ENCODE measurements at places on chromosomes 2 and 18. TPM values are rescaled to one million over a fixed set of nuclear protein-coding genes. Genes with fewer than 3 reads are reported as not detected.

The FKBP1B gene
- total RNA-seq: 0.71 TPM

DNA sequence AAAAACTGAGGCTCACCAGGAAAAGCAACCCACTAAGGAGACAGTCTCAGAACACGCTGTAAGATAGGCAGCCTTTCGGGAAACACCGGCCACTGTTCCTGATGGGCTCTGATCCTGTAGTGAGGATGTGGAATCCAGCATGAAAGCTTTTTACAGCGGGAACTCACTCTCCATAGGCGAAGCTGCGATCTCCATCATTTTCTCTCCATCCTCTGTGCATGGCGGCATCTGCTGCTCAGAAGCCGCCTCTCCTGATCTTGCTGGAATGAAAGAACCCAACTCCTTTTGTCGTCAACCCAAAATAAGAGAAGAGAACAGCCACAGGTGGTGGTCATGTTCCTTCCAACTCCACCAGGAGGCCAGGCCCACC lies 49.9 kb downstream of the TMEM18 start:
- DNase-seq: no peak

- DNase-seq: no peak
Observed at GRCh38 chr18:78765142-78765541, 214.5 kb upstream of the SALL3 start.

GRCh38 chr18:7576685-7577084 lies 9.6 kb downstream of the PTPRM start:
- DNase-seq: no peak

DNA sequence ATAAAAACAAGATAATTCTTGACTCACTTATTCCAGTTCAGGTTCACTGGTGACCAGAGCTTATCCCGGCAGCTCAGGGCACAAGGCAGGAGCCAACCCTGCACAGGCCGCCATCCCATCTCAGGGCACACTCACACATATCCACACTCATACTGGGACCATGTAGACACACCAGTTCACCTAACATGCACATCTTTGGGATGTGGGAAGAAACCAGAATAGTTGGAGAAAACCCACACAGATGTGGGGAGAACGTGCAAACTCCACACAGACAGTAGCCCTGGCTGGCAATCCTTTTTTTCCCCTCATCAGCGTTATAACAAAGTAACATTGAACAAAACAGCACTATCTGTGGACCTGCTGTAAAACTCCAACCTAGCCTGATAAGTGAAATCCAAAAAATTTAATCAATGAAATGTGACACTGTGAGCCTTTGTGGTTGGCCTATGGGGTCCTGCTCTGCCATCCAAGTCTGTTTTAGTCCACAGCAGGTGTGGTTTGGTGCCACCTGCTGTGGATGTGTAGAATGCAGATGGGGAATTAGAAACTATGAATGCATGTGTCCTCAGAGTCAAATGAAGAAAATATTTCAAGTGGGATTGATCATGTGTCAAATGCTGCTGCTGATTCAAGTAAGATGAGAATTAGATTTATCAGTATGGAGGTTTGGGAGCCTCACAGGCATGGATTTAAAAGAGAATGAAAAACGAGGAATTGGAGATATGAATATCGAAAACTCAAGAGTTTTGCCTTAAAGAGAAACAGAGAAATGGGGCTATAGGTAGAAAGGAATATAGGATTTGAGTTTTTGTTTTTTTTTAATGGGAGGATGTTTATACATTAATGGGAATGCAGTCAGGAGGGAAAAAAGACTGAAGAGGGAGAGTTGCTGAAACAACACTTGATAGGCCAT lies 47.0 kb downstream of the UGP2 start:
- DNase-seq: peak; percentile 88
